ENCODE measurements at places on chromosomes 13 and 19.

GRCh38 chr13:23844132-23844531 lies 45.1 kb downstream of the MIPEP start:
- DNase-seq = no peak

GRCh38 chr19:38093587-38093986 lies 130.4 kb downstream of the DPF1 start:
- no peak for DNase-seq

- no peak for DNase-seq
Observed at GRCh38 chr13:49995625-49996101, 1.2 kb upstream of the TRIM13 start.

GRCh38 chr19:2239771-2240770 lies 3.4 kb downstream of the SF3A2 start:
- no peak for DNase-seq

DNA sequence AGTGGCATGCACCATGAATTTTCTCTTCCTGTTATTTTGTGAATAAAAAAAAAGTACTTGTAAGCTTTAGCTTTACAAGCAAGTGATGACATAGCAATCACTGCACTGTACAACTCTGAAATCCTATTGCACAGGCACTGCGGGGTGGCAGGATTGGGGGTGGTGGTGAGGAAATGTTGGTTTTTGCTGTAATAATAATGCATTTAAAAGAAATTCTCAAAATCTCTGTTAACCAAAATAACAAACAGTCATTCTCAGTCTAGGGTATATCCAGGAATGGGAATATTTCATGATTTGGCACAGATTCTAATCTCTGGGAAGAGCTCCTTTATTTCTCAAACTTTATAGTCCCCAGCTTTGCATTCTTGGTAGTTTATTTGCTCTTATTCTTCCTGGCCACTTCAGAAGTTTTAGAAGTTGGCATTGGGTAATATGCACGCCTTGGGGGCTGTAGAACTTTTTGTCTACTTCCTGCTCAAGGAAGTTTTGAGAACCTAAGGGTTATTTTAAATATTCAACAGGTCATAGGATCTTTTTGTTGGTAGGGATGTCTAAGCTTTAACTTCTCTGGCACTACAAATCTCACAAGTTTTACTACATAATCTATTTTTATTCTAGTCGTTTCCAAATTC lies 353.0 kb upstream of the KLF12 start:
- DNase-seq = no peak
